ENCODE measurements at places on chromosomes 5 and 9. TPM values are rescaled to one million over a fixed set of nuclear protein-coding genes. Genes with fewer than 3 reads are reported as not detected.

LAMC3 gene
- 8.2 TPM for polyA plus RNA-seq

DDX46 gene
- polyA plus RNA-seq, result 91.4 TPM

ZNF474 gene
- polyA plus RNA-seq, result not detected

CDH18 gene
- 0.50 TPM for polyA plus RNA-seq

TTC16 gene
- not detected for polyA plus RNA-seq
